ENCODE measurements at places on chromosomes 2 and 18.

GRCh38 chr18:29164993-29165599 lies 988.2 kb upstream of the CDH2 start:
- no peak for DNase-seq

DNA sequence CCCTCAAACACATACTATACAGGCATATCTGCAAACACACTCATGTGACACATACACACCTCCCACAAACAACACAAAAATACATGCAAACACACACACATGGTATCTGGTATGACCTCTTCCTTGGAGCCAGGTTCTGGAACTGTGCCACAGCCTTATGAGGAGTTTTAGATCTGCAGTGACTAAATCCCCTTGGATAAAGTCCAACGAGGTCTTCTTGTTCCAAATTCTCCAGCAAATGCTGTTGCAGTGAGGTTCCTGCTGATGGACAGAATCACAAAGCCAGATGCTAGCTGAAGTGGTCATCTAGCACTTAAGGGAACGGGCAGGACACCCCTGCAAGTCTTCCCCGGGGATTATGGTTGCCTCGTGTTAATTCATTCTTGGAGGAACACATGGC lies 54.5 kb upstream of the DAPL1 start:
- no peak for DNase-seq

GRCh38 chr2:37111958-37112357 lies 27.6 kb downstream of the GPATCH11 start:
- DNase-seq = no peak

GRCh38 chr2:221063568-221063967 lies 508.5 kb downstream of the EPHA4 start:
- DNase-seq = no peak

GRCh38 chr18:64401268-64402060 lies 252.6 kb upstream of the LINC00305 start:
- DNase-seq = no peak

GRCh38 chr2:5549771-5550170 lies 142.4 kb upstream of the SOX11 start:
- no peak for DNase-seq

DNA sequence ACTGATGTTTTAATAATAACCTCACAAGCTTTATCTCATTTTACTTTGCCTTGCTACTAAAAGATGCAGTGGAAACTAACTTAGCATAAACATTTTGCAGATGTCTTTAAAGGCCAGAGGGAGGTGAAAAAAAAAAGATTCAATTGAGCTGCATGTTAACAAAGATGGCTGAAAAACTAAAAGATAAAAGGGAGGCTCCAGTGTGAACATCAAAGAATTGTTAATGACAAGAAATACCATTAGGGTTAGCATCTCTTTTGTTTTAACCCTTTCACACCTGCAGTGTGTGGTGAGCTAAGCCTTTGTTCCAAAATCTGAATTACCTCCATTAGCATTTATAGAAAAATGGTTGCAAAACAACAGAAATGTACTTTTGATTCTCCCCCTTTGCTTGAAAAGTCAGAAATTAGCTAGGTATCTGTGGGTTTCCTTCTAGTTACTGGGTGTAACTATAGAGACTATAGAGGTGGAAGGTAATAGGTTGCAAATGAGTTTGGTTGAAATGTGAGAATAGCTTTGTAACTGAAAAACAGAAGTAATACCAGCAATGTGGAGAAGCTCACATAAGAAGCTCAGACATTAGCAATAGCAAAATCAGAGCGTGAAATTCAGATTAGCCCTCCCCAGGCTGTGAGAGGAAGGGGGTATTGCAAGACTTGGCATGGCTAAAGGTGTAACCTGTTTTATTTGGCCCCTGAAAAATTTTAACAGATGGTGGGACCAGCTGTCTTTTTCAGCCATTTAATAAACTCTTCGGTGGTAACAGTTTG lies 34.8 kb upstream of the SP5 start:
- no peak for DNase-seq

DNA sequence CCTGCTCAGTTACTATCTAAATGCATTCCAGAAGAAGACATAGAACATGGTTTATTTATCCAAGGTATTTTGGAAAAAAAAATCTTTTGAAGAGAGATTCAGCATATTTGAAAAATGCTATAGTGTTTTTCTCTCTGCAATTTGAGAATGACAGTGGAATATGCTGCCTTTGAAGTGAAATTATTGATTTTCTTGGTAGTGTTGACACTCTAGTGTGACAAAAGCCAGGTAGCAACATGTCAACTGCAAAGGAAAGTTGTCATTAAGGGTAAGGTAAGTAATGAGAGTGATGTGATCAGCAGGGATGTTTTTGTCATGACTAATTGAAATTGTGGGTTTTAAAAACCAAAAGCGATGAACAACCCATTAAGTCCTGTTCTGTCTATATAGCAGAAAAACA lies 1387.1 kb upstream of the TMEFF2 start:
- no peak for DNase-seq

- peak; percentile 12 for DNase-seq
Measured at GRCh38 chr2:26068602-26069298, 34.9 kb downstream of the RAB10 start.

GRCh38 chr18:48932822-48933510 lies 17.8 kb downstream of the SMAD7 start:
- DNase-seq = no peak

- DNase-seq = no peak
Measured at GRCh38 chr2:238294393-238295143, 6.2 kb upstream of the PER2 start.

GRCh38 chr18:76499637-76500340 lies 4.7 kb upstream of the ZNF516 start:
- no peak for DNase-seq

- DNase-seq = no peak
Measured at GRCh38 chr2:13986119-13986720, 646.3 kb upstream of the LRATD1 start.

DNA sequence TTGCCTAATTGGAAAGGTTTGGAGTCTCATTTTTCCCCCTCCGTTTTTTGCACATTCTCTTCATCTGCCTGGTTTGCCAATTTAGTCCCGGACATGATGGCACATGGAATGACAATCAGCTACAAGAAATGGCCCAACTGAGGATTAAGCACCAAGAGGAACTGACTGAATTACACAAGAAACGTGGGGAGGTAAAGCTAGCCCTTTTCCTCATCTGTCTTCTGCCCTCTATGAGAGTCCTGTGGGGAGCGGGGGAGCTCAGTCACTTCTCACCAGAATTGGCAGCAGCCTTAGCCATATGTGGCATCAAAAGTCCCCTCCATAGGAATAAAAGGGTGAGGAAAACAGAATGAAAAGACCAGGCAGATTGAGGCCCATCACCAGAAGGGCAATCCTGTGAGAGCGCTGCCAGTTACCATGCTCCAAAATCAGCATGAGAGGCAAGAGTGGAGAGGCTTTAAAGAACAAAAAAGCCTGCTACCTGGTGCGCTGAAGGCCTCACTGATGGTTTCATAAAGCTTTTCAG lies 11.6 kb downstream of the ATG16L1 start:
- no peak for DNase-seq

GRCh38 chr2:65057391-65058052 lies 1.3 kb downstream of the CEP68 start:
- DNase-seq = peak; percentile 22

Measured in activated CD8-positive, alpha-beta memory T cell treated with anti-CD3 and anti-CD28 coated beads for 4 hours (primary cell).